ENCODE measurements at places on chromosomes 7 and 10. TPM values are rescaled to one million over a fixed set of nuclear protein-coding genes. Genes with fewer than 3 reads are reported as not detected.

GRCh38 chr7:42479816-42480633 lies 243.0 kb upstream of the GLI3 start:
- peaks cover 6% of the 10 kb centered on the region for H3K27me3 ChIP-seq
- no peak overlapping the region for H3K27ac ChIP-seq
- no peaks in the 10 kb centered on the region for H3K36me3 ChIP-seq
- no peak overlapping the region for H3K4me3 ChIP-seq
- no peak for DNase-seq

- DNase-seq = no peak
- peak overlapping the region; percentile 53 for H3K4me3 ChIP-seq
- no peaks in the 10 kb centered on the region for H3K27me3 ChIP-seq
- H3K27ac ChIP-seq = peak overlapping the region; percentile 85
- no peaks in the 10 kb centered on the region for H3K36me3 ChIP-seq
Observed at GRCh38 chr10:110396284-110396651, 91.5 kb upstream of the SMNDC1 start.

DNA sequence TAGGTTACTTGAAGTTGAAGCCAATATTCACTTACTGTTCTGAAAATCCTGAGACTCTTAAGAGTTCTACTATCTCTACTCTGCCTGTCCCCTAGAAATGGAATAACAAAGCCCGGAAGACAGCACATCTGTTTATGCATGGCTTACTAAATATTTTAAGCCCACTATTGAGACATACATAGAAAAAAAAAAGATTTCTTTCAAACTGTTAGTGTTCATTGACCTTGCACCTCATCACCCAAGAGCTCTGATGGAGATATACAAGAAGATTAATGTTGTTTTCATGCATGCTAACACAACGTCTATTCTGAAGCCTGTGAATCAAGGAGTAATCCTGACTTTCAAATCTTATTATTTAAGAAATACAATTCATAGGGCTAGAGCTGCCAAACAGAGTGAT lies 859.3 kb upstream of the C7orf33 start:
- no peaks in the 10 kb centered on the region for H3K4me1 ChIP-seq
- H3K36me3 ChIP-seq = no peaks in the 10 kb centered on the region
- no peak for DNase-seq
- H3K4me3 ChIP-seq = no peak overlapping the region
- no peaks in the 10 kb centered on the region for H3K27me3 ChIP-seq

- no peaks in the 10 kb centered on the region for H3K27me3 ChIP-seq
- H3K36me3 ChIP-seq = no peaks in the 10 kb centered on the region
- H3K27ac ChIP-seq = no peak overlapping the region
Observed at GRCh38 chr10:58952747-58953466, 223.5 kb upstream of the PHYHIPL start.

DNA sequence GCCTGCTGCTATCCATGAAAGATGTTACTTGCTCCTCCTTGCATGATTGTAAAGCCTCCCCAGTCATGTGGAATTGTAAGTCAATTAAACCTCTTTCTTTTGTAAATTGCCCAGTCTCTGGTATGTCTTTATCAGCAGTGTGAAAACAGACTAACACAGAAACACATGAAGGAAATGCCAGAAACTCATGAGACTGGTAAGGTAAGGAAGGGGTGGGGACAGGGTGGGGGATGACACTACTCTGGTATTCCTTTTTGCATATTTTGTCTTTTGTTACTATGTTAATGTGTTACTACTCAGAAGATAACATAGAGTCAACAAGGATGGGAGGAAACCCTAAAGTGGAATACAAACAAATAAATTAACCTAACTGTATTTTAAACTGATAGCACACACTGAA lies 69.8 kb upstream of the DRGX start:
- H3K27me3 ChIP-seq = no peaks in the 10 kb centered on the region
- H3K4me3 ChIP-seq = no peak overlapping the region
- no peak overlapping the region for H3K27ac ChIP-seq
- DNase-seq = no peak
- peaks cover 32% of the 10 kb centered on the region for H3K36me3 ChIP-seq
- H3K4me1 ChIP-seq = no peaks in the 10 kb centered on the region

GRCh38 chr7:16926283-16926682 lies 44.5 kb upstream of the AGR3 start:
- no peak overlapping the region for H3K4me3 ChIP-seq
- H3K27me3 ChIP-seq = no peaks in the 10 kb centered on the region
- H3K4me1 ChIP-seq = peaks cover 41% of the 10 kb centered on the region
- no peak for DNase-seq
- no peak overlapping the region for H3K27ac ChIP-seq

The PRF1 gene
- 102 TPM for total RNA-seq

The C10orf67 gene
- 0.84 TPM for total RNA-seq

The KNDC1 gene
- 0.28 TPM for total RNA-seq

The NUTM2E gene
- total RNA-seq = not detected

The EIF5AL1 gene
- total RNA-seq = 0.10 TPM
